ENCODE measurements at places on chromosomes 3 and 15.

DNA sequence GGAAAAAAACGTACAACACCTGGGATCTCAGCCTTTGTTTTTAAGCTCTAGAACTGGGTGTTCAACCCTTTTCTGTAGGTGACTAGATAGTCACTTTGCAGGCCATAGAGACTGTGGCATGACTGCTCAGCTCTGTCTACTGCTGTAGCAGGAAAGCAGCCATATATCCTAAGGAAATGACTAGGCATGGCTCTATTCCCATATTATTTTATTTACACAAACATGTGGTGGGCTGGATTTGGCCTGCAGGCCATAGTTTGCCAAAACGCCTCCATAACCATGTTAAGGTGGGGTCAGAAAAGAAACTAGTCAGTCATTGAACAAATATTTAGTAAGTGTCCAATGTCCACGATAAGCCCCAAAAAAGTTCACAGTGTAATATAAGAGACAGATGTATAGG lies 452.5 kb downstream of the MCTP2 start:
- no peak for DNase-seq

GRCh38 chr3:133894353-133895207 lies 1.1 kb downstream of the RAB6B start:
- DNase-seq, result no peak

GRCh38 chr3:150751781-150752263 lies 11.1 kb downstream of the SIAH2 start:
- no peak for DNase-seq

GRCh38 chr3:194497799-194498575 lies 11.2 kb upstream of the ATP13A3 start:
- DNase-seq, result no peak

DNA sequence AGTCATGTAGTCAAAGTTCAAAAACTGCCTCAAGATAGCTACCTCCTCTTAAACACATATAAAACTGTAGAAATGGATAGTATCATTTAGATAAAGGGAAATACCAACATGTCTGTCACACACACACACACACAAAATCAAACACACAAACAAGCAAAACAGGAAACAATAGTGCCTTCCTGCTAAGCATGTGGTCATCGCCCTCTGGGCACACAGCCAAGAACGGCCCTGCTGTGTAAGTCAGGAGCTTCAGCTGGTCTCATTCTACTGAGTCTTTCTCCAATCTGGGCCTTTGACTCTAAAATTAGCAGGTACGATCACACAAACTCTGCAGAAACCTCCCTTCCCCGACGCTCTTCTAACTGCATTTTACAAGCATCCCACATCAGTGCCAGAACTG lies 272.2 kb upstream of the CHRNA7 start:
- no peak for DNase-seq

GRCh38 chr3:13414040-13414729 lies 5.9 kb downstream of the NUP210 start:
- no peak for DNase-seq

DNA sequence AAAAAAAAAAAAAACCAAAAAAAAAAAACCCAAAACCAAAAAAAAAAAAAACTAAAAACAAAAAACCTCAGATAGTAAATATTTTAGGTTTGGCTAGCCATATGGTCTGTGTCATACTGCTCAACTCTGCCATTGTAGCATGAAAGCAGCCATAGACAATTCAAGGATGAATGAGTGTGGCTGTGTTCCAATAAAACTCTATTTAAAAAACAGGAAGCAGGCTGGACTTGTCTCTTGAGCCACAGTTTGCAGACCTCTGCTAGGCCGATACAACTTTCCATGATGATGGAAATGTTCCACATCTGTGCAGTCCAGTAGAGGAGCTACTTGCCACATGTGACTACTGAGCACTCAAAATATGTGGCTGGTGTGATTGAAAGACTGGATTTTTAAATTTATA lies 11.1 kb downstream of the EFCAB12 start:
- no peak for DNase-seq

DNA sequence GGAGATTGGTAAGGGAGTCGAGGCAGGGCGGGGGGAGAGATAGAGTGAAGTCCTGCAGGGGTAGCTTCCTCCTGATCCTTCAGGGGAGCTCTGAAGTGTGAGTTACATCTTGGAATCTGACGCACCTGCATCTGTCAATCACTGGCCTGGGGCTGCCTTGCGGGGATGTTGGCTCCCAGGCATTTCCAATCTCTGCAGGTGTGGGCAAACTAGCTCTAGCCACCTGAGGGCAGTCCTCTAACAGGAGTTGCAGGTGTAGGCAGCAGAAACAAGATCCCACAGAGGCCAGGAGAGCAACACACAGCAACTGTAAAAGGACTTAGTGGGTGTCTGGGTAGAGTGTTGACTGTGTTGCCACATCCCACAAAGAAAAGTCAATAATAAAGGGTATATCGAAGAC lies 63.6 kb downstream of the ZNF621 start:
- DNase-seq, result no peak

GRCh38 chr3:114436182-114436581 lies 142.4 kb downstream of the TIGIT start:
- no peak for DNase-seq

DNA sequence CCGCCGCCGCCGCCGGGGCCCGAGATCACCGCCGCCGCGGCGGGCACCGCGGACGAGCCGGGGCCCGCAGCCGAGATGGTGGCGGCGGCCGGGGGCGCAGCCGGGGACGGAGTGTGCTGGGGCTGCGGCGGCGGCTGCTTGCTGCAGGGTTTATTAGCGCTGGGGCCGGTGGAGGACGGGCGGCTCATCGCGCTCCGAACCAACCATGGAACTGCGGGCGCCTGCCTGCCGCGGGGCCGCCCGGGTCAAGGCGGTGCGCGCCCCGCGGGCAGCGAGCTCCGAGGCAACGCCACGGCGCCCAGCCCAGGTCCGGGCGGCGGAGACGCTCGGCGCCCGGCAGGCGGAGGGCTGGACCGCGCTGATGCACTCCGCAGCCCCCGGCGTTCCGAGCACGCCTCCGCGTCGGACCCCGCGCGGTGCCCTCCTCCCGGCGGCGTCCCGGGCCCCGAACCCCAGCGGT lies 277 bp downstream of the SIAH2 start:
- no peak for DNase-seq

Data from NCI-H524 (cell line).